ENCODE measurements at places on chromosomes 12 and 14.

- DNase-seq, result no peak
These were observed 4.4 kb upstream of the HOXC9 start for GRCh38 chr12:53995378-53996239.

DNA sequence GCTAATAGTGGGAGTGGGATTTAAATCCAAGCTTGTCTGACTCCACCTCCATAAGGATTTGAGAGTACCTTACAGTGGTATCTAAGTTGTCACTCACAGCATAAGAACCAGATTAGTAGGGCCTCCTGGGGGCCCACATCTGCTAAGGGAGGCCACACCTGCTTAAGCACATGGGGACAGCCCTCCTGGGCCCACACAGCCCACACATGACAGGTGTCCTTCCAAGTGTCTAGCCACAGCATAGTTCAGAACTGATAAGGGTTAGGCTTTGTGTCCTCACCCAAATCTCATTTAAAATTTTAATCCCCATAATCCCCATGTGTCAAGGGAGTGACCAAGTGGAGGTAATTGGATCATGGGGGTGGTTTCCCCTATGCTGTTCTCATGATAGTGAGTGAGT is 186.0 kb upstream of the HMGA2 start:
- no peak for DNase-seq

DNA sequence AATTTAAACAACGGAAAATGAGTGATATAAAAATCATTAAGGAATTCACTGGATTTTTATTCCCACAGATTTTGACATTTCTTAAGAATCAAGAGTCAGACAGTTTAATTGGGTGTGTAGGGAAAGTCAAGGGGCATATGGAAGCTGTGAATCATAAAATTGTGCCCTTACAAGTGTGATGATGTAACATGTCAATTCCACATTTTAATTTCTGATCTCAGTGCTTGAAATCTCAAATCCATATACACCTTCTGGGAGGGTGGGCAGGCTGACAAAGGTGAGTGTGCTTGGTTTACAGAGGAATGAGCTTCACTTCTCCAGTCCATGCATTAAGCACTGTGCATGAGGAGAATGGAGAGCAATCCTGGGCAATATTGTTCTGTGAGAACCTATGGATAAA is 1.0 kb upstream of the KRT6A start:
- DNase-seq, result no peak

GRCh38 chr14:105067140-105067968 is 2.1 kb upstream of the GPR132 start:
- DNase-seq, result no peak

- DNase-seq, result no peak
These were observed 1.1 kb upstream of the FERMT2 start for GRCh38 chr14:52951681-52952554.

DNA sequence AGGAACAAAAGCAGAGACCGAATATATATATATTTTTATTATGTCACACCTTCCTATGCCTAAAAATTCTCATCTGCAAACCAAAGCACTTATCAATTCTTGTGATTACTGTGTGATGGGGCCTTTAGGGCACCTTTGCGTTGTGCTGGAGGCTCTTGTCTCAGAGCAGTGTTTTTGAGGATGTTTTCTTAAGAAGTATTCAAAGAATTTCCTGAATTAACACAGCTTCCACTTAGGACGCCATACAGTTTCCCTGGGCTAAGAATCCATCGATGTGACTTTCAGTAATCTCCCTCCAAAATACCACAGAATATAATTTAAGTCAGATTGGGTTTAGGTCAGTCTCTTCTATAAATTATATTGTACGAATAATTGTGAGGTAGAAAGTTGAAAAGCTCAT is 22.0 kb upstream of the HIF1A start:
- DNase-seq, result no peak

DNA sequence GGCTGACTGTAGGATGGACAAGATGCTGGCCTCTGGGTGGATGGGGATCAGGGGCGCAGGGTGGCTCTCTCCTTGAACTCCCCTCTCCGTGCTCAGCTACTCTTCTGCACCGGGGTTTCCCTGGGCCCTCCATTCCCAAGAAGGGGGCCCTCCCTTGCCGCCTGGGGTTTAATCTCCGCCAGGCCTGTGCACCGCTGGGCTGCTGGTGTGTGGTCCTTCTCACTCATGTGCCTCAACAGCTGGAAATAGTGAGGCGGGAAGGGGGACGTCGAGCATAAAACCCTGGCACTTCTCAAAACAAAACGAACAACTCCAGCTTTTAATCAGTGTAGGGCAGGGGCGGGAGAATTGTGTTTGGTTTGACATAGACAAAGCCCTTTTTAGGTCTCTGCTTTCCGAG is 19.0 kb upstream of the SMOC1 start:
- DNase-seq, result no peak

- no peak for DNase-seq
These were observed 3.2 kb downstream of the SPTLC2 start for GRCh38 chr14:77613201-77613600.

GRCh38 chr14:73753887-73754795 is 40.0 kb upstream of the PNMA1 start:
- DNase-seq, result no peak

DNA sequence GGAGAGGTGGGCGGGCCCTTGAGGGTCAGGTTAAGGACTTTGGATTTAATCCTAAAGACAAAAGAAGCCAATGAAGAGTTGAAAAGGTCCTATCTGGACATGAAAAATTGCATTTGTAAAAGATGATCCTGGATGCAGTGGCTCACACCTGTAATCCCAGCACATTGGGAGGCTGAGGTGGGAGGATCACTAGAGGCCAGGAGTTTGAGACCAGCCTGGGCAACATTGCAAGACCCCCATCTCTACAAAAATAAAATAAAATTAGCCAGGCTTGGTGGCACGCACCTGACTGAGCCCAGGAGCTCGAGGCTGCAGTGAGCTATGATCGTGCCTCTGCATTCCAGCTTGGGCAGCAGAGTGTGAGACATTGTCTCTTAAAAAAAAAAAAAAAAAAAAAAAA is 2.4 kb upstream of the SLC41A2 start:
- DNase-seq, result no peak

GRCh38 chr12:89135976-89136634 is 216.2 kb downstream of the DUSP6 start:
- no peak for DNase-seq

GRCh38 chr14:35155962-35156361 is 33.6 kb downstream of the PRORP start:
- no peak for DNase-seq

Data from CMK (cell line).